MCF 10A (cell line): ENCODE measurements at places on chromosomes 5 and 9. TPM values are rescaled to one million over a fixed set of nuclear protein-coding genes. Genes with fewer than 3 reads are reported as not detected.

DNA sequence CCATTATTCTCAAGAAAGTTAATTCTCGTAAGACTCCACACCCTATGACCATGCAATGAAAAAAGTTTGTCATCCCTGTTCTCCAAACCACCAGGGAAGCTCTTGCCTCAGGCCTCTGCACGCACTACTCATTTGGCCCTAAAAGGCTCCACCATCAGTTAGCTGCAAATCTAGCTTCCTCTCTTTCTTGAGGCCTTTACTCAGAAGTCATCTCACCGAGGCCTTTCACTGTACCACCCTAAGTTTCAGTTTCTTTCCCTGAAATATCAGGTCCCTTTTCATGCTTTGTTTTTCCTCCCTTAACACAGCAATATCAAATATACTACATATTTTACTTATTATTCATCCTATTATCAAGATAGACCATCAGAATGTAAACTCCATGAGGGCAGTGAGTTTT, 39.1 kb downstream of the OXCT1 start:
- DNase-seq: no peak

DNA sequence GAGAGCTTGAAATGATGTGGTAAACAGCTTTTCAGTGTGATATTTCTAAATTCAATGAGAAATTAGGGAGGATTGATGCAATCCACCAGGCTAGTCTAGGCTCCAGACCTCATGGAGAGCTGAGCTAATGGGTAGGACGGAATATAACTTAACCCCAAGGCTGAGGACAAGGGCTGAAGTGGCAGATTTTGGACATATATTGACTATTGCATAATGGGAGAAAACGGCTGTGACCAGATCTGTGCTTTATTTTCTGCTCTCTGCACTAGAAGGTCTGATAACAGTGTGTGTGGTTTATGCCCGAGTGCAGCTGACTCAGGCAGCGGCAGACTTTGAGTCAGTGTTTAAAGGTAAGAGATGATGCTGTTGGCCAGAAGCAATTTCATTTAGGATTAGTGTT, 70.6 kb downstream of the ACTBL2 start:
- no peak for DNase-seq

- DNase-seq: no peak
These were observed 156.7 kb downstream of the HINT1 start for GRCh38 chr5:131008329-131008728.

GRCh38 chr9:107827304-107827703, 337.7 kb upstream of the KLF4 start:
- DNase-seq: no peak

- DNase-seq: peak; percentile 79
These were observed 289.4 kb upstream of the DAB2 start for GRCh38 chr5:39714036-39714698.

The EIF4E1B gene
- total RNA-seq: not detected in 2 replicates
